ENCODE measurements at places on chromosomes 2 and 18. TPM values are rescaled to one million over a fixed set of nuclear protein-coding genes. Genes with fewer than 3 reads are reported as not detected.

MREG gene
- 2.7 TPM for total RNA-seq

PIEZO2 gene
- 1.1 TPM for total RNA-seq

FBXO41 gene
- total RNA-seq = 1.8 TPM

PSTPIP2 gene
- total RNA-seq = 16.7 TPM

NAT8 gene
- total RNA-seq = not detected

METAP1D gene
- total RNA-seq = 7.2 TPM

ABCB11 gene
- not detected for total RNA-seq

CFAP65 gene
- total RNA-seq = not detected

KIF5C gene
- 0.37 TPM for total RNA-seq

SERPINB3 gene
- not detected for total RNA-seq

HOXD10 gene
- 19.4 TPM for total RNA-seq

MYO5B gene
- total RNA-seq = not detected

BOLL gene
- not detected for total RNA-seq

SNORC gene
- 1.2 TPM for total RNA-seq

PCBP1 gene
- total RNA-seq = 33.6 TPM

CD28 gene
- total RNA-seq = under 0.01 TPM

FOXI3 gene
- total RNA-seq = not detected

OSR1 gene
- 1.2 TPM for total RNA-seq

ITGA6 gene
- total RNA-seq = 14.3 TPM

TUBA3D gene
- total RNA-seq = not detected

SSB gene
- 92.3 TPM for total RNA-seq

CPS1 gene
- 8.5 TPM for total RNA-seq

CCDC141 gene
- total RNA-seq = not detected

TBR1 gene
- total RNA-seq = under 0.01 TPM

IL36B gene
- total RNA-seq = not detected

TNFAIP6 gene
- total RNA-seq = 41.6 TPM
